ENCODE measurements at places on chromosomes 4 and X.
A peak's percentile ranks its signal among the peaks of the same experiment; 100 is the strongest.

DNA sequence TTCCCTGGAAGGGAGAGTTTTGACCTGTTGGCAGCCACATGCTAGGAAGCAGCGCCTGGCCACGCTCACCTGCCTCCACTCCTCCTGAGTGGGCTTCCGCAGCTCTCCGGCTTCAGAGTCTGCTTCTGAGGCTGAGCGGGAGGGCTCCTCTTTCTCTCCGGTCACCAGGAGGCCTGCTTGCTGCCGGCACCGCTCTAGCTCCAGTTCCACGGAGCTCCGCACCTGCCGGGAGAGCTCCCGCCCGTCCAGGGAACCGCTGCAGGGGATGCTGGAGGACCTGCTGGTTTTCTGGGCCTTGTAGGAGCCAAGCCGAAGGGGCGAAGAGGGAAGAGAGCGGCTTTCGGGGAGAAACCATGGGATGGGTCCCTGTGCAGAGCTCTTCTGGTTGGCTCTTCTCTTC is 26.0 kb downstream of the PPEF2 start:
- DNase-seq: no peak

DNA sequence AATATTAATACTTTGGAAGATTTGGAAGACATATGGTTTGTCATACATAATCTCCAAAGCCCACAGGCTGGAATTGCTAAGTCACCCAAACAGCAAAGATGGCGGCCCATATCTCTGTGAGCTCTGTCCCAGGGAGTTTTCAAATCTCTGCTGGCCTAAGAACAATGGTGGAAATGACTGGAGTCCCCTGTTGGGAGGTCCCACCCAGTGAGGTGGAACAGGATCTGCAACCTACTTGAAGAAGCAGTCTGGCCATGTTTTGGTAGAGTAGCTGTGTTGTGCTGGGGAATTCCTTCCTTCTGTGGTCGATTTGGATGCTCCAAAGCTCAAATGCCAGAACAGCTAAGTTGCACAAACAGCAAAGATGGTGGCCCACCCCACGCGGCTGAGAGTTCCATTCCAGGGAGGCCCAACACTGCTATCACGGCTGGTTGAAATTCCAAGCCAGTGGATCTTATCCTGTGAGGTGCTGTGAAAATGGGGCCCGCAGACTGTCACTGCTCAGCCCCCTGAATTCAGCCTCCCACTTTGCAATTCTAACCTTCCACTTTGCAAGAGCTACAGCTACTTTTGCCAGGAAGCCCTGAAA is 3.2 kb upstream of the UGT2B7 start:
- peak; percentile 2 for DNase-seq

GRCh38 chr4:2721586-2721985 is 34.5 kb downstream of the TNIP2 start:
- no peak for DNase-seq

DNA sequence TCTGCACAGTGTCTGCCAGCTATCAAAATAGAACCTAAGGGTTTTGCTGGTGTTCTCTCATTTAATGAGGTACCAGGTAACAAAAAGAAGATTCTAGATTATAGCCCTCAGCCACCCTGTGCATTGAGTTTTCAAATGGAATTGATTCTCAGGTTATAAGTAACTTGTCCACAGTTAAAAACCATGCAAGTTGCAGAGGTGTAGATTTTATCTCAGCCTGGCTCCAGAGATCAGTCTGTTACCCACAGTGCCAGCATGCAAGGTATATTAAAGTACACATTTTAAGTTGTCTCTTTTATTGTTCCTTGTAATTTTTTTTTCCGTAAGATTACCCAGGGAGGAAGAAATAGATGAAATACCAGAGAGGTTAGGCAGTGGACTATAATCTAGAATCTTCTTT is 59.7 kb downstream of the RAPGEF2 start:
- DNase-seq: no peak

DNA sequence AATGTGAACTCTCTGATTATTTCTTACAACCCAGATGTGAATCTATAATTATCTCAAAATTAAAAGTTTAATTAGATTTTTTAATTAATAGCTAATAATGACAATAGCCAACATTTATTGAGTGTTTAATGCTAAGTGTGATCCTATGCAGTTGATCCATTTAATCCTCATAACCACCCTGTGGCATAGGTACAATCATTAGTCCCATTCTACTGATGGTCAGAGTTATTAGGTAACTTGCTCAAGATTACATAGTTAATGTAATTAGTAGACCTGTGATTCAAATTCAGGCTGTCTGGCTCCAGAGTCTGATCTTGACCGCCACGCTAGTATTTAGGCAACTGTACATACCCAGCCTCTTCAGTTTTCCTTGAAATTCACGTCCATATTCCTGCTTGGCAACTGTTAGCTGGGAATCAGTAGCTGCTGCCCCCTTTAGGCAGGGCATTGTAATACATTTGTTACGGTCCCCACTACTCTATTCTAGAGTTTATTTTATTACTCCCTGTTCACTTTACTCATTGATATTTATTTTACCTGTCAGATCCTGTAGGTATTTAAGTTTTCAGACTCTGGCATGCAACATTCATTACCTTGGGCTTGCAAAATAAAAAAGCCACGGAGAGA is 20.6 kb upstream of the TEC start:
- DNase-seq: peak; percentile 22

GRCh38 chrX:31329298-31329697 is 257.5 kb upstream of the FTHL17 start:
- DNase-seq: no peak

- peak; percentile 16 for DNase-seq
Observed at GRCh38 chr4:78484574-78484973, 67.0 kb upstream of the ANXA3 start.

- no peak for DNase-seq
Observed at GRCh38 chrX:21881881-21882574, 26.2 kb downstream of the YY2 start.

DNA sequence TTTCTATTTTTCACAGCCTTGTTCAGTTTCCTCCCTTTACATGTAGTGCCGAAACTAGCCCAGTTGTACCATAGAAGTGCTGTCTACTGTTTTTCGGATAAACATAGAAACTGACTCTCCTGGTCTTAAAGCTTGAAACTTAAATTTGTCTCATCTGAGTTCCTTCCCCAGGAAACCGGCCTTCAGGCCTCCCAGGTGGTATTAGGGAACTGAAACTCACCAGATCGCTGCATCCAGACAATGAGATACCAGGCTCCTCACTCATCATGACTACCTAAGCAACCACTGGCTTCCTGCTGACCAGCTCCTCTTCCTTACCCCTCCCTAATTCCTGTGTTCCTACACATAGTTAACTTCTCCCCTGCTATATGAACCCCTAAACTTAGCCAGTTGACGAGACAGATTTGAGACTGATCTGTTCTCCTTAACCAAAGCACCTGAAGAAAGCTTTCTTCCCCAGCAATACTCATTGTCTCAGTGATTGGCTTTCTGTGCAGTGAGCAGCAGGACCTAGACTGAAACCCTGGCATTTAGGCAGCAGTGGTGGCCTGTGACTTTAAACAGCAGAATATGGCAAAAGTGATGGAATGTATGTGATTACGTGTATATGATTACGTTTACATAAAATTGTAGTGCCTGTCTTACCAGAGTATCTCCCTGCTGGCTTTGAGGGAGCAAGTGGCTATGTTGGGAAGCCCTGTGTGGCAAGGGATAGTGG is 959.1 kb upstream of the LCORL start:
- DNase-seq: no peak

GRCh38 chrX:16586377-16587112 is 63.4 kb upstream of the S100G start:
- DNase-seq: no peak

GRCh38 chr4:61380865-61381264 is 180.7 kb downstream of the ADGRL3 start:
- DNase-seq: no peak

- DNase-seq: peak; percentile 77
Observed at GRCh38 chr4:107951551-107951950, 20.2 kb downstream of the CYP2U1 start.

- DNase-seq: peak; percentile 2
Observed at GRCh38 chrX:150610446-150610845, 42.0 kb downstream of the MTM1 start.

- peak; percentile 66 for DNase-seq
Observed at GRCh38 chrX:118847676-118848075, 24.1 kb downstream of the ZCCHC12 start.

GRCh38 chrX:97210501-97210900 is 326.8 kb downstream of the RPA4 start:
- DNase-seq: no peak

DNA sequence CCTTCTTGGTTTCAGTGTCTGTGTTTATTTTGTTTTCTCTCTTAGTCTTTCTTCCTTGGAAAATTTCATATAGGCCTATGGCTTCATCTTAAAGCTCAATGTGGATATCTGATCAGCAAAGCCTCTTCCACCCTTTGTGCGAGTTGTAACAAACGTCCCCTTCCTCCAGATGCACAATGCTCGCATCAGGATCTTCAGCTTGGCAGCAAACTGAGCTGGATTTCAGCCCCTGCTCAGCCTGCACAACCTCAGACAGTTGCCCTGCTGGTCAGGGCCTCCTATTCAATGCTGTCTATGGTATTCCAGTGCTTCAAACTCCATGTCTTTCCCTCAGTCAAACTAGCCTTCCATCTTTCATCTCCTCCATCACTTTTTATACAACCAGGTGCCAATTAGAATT is 309.4 kb downstream of the ARHGAP24 start:
- DNase-seq: no peak

DNA sequence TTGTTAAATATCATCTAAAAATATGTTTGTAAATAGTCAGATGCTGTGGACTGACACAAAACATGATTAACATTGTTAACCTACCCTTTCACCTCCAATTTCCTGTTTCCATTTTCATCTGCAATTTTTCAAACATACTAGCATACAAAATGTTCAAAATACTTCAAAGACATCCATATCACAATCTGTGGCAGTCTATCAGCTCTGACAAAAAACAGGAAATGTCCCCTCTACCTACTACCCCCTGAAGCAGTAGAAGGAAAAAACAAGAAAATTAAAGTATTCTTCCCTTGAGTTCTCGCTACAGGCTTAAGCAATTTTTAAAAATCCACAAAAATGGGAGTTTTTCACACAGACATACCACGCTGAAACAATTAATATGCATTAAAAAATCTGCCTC is 108.2 kb upstream of the MCF2 start:
- no peak for DNase-seq
